NCI-H187 treated with DMSO at 0.1 percent for 48 hours (cell line): ENCODE measurements at places on chromosomes 2 and 18.

DNA sequence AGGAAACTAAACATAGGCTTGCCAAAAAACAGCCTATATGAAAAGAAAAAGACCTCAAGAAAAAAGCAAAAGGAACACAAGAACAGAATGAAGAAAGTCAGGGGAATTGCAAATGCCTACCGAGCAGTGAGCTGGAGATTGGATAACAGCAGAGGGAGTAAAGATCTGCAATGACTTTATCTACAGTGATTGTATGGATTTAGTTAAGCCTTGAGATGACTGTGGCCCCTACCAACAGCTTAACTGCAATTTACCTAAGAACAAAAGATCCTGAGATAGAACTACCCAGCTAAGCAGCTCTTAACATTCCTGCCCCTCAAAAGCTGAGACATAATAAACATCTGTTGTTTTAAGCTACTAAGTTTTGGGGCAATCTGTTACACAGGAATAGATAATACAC lies 20.5 kb downstream of the LNPK start:
- DNase-seq = no peak

GRCh38 chr2:27117995-27118524 lies 868 bp downstream of the CGREF1 start:
- no peak for DNase-seq

- no peak for DNase-seq
Observed at GRCh38 chr18:44818668-44819403, 138.1 kb downstream of the SETBP1 start.

DNA sequence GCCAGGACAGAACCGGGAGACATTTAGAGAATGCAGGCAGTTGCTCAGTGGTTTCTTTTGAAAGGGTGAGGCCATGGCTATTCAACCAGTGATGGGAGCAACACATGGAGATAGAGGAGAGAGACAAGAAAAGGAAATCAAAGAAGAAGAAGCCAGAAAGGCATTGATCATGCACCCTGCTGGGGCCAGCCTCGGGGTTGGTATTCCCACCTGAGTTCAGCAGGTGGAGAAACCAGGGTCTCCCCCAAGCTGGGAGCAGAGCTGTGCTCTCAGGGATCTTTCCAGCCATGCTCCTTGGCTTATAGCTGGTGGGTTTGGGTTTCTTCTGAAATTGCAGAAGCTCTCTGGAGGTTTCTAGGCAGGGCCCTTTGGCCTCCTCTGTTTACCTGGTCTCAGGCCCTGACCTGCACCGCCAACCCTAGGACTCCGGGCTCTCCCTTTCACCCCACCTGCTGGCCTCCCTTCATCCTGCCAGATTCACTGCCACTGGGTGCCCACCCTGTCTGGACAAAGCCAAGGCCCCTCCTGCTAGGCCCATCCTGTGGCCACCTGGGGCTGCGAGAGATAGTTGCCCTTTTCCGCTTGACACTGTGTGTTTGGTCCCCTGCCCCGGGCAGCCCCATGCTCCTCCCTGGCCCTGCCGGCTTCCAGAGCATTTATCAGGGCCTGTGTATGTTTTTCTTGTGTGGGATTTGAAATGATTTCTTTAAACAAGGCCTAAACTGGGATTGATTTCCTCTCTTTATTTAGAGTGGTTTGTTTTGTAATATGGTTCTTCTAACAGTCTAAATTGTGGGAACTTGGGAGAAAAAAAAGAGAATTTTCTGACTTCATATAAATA lies 126.7 kb downstream of the DDX1 start:
- DNase-seq = no peak

- no peak for DNase-seq
Observed at GRCh38 chr2:18276583-18277075, 283.8 kb downstream of the RDH14 start.

- no peak for DNase-seq
Observed at GRCh38 chr2:95225658-95226057, 18.3 kb downstream of the ZNF892 start.
